Stimulated activated CD4-positive, alpha-beta T cell treated with anti-CD3 and anti-CD28 coated beads, TNF-alpha, amount 100 ng/mL, for 48 hours (primary cell): ENCODE measurements at places on chromosomes 3 and 15.

DNA sequence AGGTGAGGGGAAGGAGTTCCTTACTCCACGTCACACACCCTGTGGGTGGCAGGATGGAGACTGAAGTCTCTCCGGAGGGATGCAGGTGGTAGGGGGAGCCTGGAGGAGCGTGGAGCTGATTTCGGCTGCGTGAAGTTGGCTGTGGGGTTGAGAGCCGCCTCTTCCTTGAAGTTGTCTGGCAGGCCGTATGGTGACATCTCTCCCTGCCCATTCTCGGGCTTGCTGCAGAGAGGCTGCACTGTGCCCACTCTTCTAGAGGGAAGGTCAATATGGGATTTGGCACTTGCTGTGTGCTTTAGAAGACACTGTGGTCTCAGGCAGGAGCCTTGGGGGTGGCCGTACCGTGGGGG lies 13.4 kb upstream of the FBLN2 start:
- no peak for DNase-seq

- DNase-seq: no peak
Observed at GRCh38 chr3:184703657-184704056, 8.2 kb downstream of the MAGEF1 start.

- DNase-seq: no peak
Observed at GRCh38 chr3:111112913-111113312, 41.3 kb downstream of the NECTIN3 start.

- DNase-seq: no peak
Observed at GRCh38 chr3:97927704-97928103, 44.5 kb downstream of the RIOX2 start.

DNA sequence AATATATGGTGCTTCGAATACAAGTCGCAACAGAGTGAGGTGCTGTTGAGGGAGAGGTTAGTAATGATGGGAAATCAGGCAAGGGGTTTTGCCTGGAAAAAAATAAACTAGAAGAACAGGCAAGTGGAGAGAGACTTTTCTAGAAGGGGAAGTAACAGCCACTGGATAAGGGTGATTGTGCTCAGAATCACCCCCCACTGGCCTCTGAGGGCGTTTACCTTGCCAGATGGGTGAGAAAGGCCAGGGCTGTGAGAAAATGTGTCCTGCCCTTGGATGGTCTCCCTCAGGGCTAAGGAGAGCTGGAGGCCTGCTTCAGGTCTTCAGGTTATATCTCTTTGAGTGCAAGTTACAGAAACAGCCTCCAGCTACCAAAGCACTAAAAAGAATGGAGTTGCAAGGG lies 151.8 kb downstream of the MEX3B start:
- no peak for DNase-seq

DNA sequence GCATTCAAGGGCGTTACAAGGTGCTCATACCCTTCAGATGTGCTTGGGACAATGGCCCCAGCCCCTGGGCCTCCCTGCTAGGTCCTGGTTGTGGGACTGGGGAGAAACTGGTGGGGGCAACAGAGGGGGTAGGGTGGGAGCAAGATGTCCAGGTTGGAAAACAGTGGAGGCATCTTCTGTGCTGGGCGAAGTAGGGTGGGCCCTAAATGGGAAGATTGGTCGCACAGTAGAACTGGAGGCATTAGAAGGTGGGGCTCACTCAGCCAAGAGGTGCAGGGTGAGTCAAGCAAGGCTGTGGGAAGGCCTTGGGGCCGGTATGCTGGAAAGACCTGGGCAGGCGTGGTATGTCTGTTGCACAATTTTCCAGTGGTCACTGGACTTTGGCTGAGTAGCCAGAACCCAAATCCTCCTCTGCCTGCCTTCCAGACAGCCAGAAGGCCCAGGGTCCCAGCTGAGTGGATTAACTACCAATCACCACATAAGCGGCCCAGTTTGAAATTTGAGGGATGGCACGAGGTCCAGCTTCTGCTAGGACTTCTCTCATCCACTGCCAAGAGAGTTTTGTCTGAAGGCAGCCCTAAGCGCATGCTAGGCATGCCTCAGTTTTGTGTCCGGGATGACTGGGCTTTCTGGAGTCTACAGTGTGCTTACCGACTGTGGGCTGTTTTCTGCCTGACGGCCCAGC lies 74.5 kb downstream of the LSM3 start:
- no peak for DNase-seq

DNA sequence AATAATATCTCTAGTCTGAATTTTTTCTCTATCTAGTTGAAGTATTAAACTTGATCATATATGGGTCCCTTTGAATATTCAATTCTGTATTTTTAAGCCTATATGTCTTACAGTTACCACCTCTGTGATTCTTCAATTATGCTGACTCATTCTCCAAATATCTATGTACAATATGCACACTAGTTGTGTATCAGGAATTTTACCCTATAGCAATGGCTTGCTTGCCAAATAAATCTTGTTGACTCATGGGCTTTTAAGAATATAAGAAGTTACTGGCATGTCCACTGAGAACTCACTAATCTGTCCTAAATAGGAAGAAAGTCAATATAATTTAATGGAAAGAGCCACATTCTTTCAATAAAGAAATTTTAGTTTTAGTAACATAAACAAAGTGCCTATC lies 656.3 kb downstream of the RBMS3 start:
- no peak for DNase-seq

GRCh38 chr3:62625268-62625667 lies 249.9 kb downstream of the CADPS start:
- DNase-seq: no peak

- DNase-seq: no peak
Observed at GRCh38 chr3:156720826-156721225, 46.4 kb downstream of the TIPARP start.

- no peak for DNase-seq
Observed at GRCh38 chr3:122468896-122469533, 45.7 kb downstream of the KPNA1 start.

DNA sequence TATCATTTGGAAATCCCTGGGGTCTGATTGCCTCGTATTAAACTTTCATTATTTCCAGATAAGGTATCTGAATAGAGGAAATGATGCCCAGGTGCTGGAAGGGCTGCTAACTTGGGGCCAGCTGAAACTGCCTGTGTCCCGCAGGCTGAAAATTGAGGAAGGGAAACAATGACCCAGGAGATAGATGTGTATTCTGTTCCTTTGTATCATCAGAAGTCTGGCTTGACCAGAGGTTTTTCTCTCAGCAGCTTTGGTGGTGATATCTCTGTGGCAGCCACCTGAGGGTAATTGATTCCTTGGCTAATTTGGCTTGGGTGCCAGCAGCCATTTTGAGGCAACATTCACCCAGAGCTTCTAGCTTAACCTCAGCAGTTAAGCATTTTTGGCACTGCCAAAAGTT lies 90.0 kb upstream of the STT3B start:
- no peak for DNase-seq

DNA sequence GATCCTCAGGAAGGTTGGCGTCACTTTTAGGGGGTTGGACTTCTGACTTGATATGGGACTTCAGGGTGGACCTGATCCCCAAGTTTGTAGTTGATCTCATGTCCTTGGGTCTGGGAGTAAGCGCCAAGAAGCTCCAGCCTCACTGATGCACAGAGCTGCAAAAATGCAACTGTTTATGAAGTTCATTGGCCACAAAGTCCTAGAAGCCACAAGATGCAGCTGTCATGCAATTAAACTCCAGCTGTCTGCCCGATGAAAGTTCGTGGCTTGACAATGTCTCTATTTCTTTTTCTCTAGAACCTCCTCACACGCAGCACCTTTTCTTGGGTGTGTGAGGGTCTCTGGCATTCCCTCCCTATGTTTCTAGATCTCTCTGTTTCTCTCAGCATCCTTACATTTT lies 9.2 kb upstream of the ACAN start:
- no peak for DNase-seq

DNA sequence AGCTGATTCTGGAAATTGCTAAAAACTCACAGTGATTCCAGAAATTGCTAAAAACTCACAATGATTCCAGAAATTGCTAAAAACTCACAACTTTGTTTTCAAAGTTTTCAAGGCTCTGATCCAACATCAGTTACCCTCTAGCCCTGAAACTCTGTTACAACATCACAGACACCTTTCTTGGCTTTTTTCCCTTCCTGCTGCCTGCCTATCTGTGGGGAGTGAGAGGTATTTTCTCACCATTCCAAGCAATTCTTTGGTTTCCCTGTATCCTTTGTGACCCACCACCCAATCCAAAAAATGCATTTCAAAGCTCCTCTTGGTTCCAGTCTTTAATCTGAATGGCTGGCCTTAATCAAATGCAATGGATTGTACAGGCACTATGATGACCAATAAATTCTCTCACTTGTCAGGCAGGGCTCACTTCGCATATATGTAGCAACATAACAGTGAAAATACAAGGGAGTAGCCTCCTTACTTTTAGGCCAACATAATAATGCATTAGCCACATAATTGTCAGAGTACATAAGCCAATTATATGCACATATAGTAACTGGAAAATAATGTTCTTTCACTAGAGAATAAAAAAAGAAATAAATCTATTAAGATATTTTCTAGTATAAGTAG lies 1139.0 kb downstream of the ROBO2 start:
- DNase-seq: no peak

GRCh38 chr3:50604110-50604621 lies 7.4 kb downstream of the CISH start:
- no peak for DNase-seq

- DNase-seq: no peak
Observed at GRCh38 chr3:41683666-41684350, 278.1 kb downstream of the ULK4 start.

DNA sequence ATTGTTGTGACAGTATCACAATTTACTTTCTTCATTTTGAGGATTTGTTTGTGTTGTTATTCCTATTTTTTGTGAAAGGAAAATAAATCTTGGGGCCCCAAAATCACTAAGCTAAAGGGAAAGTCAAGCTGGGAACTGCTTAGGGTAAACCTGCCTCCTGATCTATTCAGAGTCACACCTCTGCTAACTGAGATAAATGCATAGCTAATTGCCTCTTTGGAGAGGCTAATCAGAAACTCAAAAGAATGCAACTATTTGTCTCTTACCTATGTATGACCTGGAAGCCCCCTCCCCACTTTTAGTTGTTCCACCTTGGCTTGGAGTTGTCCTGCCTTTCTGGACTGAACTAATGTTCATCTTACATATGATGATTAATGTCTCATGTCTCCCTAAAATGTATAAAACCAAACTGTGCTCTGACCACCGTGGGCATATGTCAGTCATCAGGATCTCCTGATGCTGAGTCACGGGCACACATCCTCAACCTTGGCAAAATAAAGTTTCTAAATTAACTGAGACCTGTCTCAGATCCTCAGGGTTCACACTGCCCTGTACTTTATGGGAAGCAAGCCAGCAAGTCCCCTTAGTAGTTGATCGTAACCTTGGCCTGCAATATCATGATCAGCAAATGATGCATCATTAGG lies 523.2 kb upstream of the GOLIM4 start:
- no peak for DNase-seq

- no peak for DNase-seq
Observed at GRCh38 chr15:100017140-100017539, 283.9 kb upstream of the LYSMD4 start.

GRCh38 chr3:78857494-78858111 lies 910.2 kb downstream of the ROBO1 start:
- DNase-seq: no peak

- no peak for DNase-seq
Observed at GRCh38 chr15:70250208-70251201, 152.8 kb upstream of the TLE3 start.

DNA sequence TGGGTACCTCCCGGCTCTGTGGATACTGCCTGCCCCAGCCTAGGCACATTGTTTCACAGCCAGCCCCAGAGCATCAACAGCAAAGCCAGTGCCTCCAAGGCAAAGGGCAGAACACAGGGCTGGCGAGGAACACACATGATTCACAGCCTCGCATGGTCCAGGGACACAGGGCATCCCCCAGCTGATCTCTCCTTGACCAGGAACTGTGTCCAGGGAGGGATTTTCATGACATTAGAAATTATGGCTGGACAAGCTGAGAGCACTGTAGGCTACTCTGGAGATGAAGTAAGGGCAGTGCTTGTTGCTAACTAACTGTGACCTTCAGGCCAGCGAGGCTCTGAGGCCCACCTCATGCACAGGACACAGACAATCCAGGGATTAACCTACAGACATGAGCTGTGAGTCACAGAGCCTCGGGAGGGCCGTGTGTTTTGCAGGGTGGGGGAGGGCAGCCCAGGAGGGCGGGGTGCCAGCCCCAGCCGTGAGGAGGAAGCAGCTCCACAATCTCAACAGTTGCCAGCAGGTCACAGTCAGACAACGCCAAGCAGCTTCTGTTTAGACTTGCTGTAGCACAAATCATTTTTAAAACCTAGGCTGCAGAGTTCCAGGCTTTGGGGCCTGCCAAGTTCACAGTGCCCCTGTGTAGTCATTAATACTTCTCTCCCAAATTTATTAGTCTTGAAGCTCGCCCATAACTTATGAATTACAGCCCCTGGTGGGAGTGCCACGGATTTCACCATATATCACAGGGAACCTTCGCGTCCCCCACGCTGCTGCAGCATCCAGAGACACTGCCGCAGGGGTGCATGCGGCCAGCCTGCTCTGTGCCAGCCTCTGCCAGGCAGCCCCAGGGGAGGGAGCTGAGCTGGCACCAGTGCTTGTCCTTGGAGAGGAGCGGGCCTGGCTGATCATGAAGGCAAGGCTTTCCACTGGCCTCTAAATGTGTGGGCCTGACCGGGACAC lies 114.7 kb downstream of the ETFA start:
- DNase-seq: no peak

DNA sequence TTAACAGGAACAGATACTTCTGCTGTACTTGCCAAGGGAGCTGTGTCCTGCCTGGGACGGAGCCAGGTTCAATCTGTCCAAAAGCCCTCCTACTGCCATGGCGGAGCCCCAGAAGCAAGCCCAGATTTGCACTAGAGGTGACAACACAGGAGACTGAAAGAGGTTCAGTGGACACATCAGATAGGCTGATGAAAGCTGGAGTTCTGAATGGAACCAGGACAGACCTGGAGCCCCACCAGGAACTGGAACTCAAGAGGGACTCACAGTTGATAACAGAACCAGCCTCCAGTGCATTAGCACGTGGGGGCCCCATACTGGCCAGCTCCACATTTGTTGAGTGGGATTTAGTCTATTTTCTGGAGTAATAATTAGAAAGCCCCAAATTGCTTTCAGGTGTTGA lies 315.5 kb downstream of the ARRDC4 start:
- no peak for DNase-seq

- DNase-seq: no peak
Observed at GRCh38 chr3:29552051-29552450, 271.2 kb downstream of the RBMS3 start.

DNA sequence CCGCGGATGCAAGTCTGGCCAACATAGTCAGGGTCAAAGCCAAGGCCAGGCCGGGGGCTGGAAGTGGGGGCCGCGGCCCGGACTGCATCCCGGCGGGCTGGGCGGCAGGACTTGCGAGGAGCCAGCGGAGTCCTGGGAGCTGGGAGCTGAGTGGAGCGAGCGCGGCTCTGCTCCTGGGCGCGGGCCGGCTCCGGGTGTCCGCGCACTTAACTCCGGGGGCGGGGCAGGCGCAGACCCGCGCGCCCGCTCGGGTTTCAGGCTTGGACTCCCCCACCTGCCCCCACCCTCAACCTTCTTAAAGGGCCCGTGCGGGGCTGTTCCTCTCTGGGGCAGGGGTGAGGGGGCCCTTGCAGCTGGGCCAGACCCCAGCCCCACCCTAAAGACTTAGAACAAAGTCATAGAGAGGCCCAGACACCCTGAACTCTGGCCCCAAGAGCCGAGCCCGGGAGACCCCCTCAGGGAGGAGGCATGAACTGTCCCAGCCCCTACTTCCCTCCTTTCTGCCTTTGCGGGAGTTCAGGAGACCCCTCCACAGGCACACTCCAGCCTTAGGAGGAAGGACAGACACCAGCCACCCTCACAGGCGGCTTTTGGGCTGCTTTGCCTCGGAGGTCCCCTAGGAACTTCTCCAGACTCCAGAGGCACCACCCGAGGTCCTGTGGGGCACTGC lies at the start of gene CSPG4:
CSPG4 (minus strand) TSS at position 181 of the 670 bp plus-strand sequence; CDS start at position 88, 93 bp downstream.
- DNase-seq: no peak
